ENCODE measurements at places on chromosomes 6 and 20.

- DNase-seq, result no peak
Observed at GRCh38 chr6:15447546-15448267, 201.8 kb downstream of the JARID2 start.

- DNase-seq, result no peak
Observed at GRCh38 chr6:105170059-105170458, 9.8 kb downstream of the POPDC3 start.

GRCh38 chr6:153976921-153977693, 61.9 kb upstream of the OPRM1 start:
- peak; percentile 9 for DNase-seq

- DNase-seq, result no peak
Observed at GRCh38 chr6:136550330-136551071, at the start of gene MAP7. MAP7 (minus strand) TSS chr6:136550422; CDS start chr6:136550408, 14 bp downstream.

- DNase-seq, result no peak
Observed at GRCh38 chr20:1832634-1833033, 62.6 kb upstream of the SIRPA start.

GRCh38 chr6:138309695-138310094, 68.0 kb upstream of the SMIM28 start:
- DNase-seq, result no peak

DNA sequence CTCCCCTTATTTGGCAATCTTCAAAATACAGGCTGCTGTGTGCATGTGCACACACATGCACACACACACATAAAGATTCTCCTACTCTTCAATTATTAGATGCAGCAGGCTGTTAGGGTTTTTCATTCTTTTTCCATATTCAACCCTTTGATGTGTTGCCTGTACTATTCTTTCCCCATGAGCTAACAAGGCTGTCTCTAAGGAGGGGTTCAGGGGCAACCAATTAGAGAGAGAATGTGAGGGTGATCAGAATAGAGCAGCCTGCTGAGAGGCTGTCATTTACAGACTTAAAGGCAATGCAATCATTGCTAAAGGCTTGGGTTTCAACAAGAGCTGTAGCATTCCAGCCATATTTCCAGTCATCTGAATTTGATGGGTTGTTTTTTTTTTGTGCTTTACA, 467.4 kb upstream of the ID4 start:
- no peak for DNase-seq

DNA sequence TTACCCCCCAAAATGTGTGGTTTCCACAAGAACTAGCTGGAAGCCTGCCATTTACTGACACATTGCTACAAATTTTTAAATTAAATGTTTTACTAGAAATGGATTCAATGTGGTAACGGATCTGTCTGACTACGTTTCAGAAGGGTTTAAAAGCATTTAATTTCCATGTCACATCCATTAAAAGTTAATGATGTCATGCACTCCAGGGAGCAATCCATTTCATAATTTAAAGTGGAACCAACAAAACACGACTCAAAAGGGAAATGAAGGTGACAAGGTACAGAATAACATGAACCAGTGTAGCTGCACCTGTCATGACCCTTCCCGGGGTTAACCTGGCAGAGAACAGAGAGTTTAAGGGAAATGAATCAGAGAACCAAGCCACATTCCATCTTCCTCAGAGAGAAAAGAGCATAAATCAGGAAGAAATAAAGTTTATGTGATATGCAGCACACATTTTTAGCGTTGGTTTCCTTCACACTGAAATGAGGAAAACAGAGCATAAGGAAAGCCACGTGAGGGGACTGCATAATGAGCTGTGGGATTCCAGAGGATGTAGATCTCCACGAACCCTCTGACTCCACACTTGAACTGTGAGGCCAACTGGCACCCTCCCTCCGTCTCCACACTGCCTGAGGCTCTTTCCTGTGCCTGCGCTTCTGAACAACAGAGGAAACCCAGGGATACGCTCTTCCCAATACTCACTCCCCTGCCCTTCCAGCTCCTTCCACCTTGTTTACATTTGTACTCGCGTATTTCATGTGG, 170.3 kb upstream of the AHI1 start:
- DNase-seq, result no peak

- no peak for DNase-seq
Observed at GRCh38 chr6:109512271-109512817, 29.3 kb upstream of the ZBTB24 start.

GRCh38 chr6:30716879-30717128, 277 bp downstream of the MDC1 start:
- no peak for DNase-seq

GRCh38 chr6:87993356-87993755, 54.3 kb upstream of the SPACA1 start:
- no peak for DNase-seq

GRCh38 chr6:26284537-26285142, 80.4 kb upstream of the BTN3A2 start:
- DNase-seq, result no peak

GRCh38 chr6:111417181-111417585, 65.8 kb downstream of the REV3L start:
- DNase-seq, result no peak

- no peak for DNase-seq
Observed at GRCh38 chr6:166344240-166344639, 1.9 kb upstream of the SFT2D1 start.

DNA sequence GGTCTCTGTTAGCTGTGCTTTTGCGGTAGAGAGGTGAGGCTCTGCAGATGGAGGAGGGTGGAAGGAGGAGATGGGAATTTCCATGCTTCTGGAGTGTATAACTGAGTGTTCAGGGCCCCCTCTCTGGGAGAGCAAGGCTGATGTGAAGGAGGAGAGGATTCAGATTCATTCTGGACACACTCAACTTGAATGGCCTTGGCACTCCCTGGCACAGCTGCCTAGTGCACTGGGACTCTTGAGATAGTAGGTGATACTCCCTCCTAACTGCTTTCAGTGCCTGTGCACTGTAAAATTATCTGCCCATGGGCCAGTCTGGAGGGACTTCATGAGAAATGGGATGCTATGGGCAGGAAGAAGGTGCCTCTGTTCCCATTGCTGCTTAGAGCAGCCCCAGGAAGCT, 54.2 kb upstream of the MYL9 start:
- DNase-seq, result no peak

- peak; percentile 75 for DNase-seq
Observed at GRCh38 chr20:44594730-44595129, 12.4 kb downstream of the PKIG start.

DNA sequence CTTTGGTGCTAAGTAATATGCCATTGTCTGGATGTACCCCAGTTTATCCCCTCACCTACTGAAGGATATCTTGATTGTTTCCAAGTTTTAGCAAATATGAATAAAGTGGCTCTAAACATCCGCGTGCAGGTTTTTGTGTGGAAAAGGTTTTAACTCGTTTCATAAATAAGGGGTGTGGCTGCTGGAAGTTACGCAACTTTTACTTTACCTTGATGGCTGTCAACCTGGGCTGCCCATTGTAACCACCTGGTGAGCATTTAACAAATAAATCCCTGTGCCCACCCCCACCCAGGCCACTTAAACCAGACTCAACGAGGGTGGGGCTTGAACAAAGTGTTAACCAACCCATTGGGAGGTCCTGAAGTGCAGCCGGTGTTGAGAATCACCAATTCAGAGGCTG, 187.8 kb downstream of the NRN1 start:
- DNase-seq, result no peak

GRCh38 chr20:63147532-63147931, 68.4 kb downstream of the YTHDF1 start:
- no peak for DNase-seq

GRCh38 chr6:139653111-139653510, 278.7 kb upstream of the CITED2 start:
- no peak for DNase-seq

DNA sequence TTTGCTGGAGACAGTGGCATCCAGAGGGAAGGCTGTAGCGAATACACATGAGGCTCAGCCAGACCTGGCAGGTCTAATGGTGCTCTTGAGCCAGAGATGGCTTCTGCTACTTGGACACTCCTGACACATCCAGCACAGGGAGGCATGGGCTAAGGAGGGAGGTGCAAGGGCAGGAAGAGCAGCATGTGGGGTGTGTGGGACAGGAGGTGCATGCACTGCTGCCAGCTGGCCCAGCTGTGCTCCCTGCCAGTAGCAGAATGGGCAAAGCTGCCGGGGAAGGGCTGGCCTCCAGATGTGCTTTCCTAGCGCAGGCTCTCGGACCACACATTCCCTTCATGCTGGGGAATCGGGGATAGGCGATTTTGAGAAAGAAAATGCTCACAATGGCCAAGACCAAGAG, 309.2 kb downstream of the CDC5L start:
- no peak for DNase-seq

DNA sequence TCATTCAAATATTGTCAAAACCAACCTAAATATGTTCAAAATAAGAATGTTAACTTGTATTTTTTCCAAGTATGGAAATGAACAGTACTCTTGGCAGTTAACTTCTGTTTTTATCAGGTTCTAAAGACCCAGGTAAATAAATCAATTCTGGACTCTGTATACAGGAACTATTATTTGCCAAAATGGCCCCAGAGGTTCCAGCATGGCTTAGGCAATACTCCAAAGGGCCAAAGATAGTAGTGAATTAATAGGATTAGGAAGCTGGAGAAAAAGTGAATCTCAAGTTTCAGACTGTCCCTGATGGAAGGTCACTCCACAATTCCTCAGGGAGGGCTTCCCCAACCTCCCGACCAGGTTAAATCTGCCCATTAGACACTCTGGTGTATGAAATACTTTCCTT, 6.7 kb downstream of the BACH2 start:
- no peak for DNase-seq

GRCh38 chr6:147949981-147950622, 392.5 kb upstream of the SASH1 start:
- no peak for DNase-seq

GRCh38 chr6:166952567-166953486, 3.5 kb downstream of the RNASET2 start:
- DNase-seq, result no peak

DNA sequence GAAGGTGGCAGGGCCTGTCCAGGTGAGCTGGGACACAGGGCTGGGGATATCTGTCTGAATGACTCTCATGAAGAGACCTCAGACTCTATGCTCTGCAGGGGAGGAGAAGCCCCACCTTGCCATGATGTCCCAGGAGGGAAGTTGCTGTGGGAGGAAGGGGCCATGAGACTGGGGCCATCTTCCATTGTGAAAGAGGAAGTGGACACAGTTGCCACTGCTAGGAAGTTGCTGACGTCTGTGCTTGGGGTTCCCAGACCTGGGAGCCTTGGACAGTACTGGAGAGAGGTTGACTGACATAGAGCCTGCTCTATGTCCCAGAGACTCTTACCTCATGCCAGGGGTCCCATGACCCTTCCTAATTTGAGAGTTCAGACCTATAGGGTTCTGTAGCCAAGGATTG, 24.5 kb downstream of the SIRPB1 start:
- no peak for DNase-seq

DNA sequence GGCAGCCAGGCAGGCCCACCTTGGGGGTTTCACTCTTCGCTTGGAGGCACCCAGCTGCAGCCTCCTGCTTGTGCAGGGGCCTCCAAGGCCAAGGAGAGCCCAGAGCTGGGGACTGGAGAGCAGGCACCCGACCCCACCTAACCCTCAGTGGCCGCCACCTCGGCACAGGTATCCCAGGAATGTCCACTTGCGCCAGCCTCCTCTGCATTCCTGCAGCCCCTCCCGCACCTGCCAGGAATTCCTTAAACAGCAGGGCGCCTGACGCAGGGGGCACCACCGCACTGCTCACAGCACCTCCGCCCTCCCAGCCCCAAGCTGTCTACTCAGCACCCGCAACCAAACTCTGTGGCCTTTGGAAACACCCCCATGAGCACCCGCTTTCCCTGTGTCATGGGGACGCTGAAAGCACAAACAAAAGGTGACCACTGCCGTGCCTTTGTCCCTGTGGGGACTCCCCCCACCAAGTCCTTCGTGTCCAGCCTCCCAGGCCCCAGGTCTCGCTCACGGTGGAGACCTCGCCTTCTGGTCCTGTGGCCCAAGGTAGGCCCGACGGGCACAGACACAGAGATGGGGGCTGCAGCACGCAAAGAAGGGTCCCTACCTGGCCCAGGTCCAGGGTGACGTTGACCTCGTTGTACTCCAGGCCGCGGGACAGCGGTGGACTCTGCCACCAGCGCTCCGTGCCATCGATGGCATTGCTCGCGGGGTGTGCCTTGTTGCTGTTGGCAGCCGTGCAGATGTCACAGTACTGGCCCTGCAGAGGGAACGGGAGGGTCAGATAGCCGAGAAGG, 5.1 kb downstream of the LAMA5 start:
- no peak for DNase-seq

DNA sequence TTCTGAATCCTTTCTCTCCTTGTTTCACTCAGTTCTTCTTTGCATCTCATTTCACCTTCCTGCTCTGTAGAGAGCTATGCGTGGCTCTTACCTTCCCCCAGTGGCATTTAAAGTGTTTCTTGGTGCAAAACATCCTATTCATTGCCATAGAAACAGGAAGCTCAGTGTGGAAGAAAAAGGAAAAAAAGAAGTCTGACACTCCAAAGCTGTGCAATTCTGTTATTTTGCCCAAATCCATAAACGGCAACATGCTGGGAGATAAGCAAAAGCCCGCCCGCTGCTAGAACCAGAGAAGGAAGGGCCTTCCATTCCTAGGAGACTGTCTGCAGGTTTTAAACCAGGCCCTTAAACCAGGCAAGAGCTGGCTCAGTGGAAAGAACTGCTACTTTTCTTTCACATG, 247.1 kb downstream of the HIVEP2 start:
- no peak for DNase-seq

- no peak for DNase-seq
Observed at GRCh38 chr6:140897349-140897748, 1235.4 kb upstream of the GJE1 start.

DNA sequence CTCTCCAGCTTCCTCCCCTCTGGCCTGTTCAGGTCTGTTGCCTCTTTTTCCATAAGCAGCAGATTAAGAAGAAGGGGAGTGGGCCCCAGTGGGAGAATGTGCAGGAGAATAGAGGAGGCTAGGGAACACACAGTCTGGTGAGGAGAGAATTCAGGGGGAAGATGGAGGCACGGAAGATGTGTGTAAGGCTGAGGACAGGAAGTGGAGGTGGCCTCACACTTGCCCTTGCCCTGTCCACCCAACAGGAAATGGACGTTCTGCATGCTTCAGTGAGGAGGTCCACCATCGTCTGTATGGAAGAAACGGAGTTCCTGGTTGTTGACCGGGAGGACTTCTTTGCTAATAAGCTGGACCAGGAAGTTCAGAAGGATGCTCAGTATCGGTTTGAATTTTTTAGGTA, 16.0 kb downstream of the CNBD2 start:
- no peak for DNase-seq

DNA sequence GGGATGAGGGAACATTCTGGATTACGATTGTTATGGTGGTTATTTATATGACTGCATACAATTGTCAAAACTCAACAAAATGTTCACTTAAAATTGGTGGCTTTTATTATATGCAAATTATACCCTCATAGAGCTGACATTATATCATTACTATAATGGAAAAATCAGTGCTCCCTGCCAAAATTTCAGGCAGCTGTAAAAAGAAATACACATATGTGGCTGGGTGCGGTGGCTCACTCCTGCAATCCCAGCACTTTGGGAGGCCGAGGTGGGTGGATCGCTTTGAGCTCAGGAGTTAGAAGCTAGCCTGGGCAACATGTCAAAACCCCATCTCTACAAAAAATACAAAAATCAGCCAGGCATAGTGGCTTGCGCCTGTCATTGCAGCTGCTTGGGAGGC, 75.8 kb upstream of the SULF2 start:
- DNase-seq, result no peak
